ENCODE measurements at places on chromosomes 5 and 9.

- DNase-seq, result no peak
Measured at GRCh38 chr5:125559296-125559695, 812.9 kb upstream of the ZNF608 start.

DNA sequence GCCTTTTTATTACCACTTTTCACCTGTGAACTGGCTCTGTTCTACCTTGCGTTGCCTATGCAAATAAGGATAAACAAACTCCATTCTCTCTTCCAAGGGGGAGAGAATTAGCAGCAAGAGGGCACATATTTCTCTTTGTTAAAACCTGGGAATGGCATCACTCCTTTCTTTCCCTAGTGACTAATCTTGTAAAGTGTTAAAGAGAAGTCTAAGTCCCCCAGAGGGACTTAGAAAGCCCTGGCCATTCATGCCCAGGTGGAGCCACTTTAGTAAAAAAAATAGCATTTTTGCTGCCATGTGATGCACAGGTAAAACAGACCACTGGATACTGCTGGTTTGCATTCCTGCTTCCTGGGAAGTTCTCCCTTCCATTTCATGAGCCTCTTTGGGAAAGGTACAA, 148.4 kb downstream of the MAN2A1 start:
- DNase-seq, result no peak

DNA sequence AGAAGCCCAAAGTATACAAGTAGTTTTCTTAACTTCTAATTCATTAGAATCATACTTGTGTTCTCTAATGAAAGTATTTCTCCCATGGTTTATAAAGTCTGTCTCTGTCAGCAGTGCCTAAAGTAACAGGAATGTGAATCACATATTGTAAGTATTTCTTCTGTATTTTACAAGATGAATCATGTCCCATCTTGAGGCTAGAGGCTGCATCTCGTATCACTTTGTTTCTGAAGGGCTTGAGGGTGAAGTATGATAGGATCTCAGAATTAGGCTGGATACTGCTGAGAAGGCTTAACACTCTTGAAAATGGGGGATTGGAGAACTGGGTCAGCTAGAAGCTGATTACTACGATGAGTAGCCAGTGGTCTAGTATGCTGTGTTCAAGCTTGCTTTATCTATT, 242.2 kb upstream of the ACTBL2 start:
- no peak for DNase-seq

GRCh38 chr9:104779334-104779733, 15.4 kb downstream of the NIPSNAP3B start:
- no peak for DNase-seq

DNA sequence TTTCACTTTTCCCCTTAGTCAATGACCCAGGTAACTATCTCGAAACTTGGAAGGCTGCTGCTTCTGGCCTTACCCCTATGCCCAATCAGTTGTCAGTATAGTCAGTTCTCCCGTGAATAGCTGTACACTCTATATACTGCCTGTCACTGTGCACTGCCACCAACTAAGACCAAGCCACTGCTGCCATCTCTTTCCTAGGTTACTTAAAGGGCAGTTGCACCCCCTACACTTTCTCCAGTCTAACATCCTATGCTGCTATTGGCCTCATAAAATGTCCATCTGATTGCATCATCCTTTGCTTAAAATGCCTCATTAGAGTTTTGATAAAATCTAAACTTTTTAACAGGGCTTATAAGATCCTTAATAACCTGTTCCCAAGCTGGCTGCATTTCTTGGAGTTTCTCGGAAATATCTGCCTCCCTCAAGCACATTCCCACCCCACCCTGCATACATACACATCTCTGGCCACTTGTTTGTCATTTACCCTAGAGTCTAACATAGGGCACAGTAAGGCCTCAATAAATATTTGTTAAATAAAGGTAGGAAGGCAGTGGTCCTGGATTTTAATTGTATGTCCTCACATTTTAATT, 32.8 kb upstream of the TNFAIP8 start:
- no peak for DNase-seq

GRCh38 chr9:127397646-127398274, 791 bp downstream of the SLC2A8 start:
- no peak for DNase-seq

GRCh38 chr5:31806561-31806960, 167.6 kb downstream of the PDZD2 start:
- no peak for DNase-seq

DNA sequence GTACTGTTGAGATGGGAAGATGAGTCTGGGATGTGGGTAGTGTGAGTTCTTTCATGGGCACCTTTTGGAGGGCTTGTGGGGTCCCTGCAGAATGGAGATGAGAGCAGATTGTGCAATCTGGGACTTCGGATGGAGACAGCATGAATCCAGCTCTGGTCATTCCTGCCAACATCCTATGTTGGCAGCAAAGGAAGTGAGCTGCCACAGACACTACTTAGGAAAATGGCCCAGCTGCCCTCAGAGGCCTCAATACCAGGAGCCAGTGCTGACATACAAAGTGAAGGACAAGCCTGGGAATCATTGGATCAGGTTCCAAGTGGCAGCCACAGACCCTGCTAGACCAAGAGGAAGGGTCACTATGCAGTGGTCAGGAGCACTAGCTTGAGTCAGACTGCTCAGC, 402.8 kb downstream of the CDK5RAP2 start:
- no peak for DNase-seq

GRCh38 chr5:168106008-168106761, 185.3 kb upstream of the WWC1 start:
- no peak for DNase-seq

GRCh38 chr9:93467062-93467416, 13.7 kb upstream of the FAM120AOS start:
- DNase-seq, result no peak

- DNase-seq, result no peak
Measured at GRCh38 chr9:80074439-80074838, 502.7 kb downstream of the TLE4 start.

- no peak for DNase-seq
Measured at GRCh38 chr5:141437221-141437620, 6.9 kb downstream of the PCDHGA12 start.

DNA sequence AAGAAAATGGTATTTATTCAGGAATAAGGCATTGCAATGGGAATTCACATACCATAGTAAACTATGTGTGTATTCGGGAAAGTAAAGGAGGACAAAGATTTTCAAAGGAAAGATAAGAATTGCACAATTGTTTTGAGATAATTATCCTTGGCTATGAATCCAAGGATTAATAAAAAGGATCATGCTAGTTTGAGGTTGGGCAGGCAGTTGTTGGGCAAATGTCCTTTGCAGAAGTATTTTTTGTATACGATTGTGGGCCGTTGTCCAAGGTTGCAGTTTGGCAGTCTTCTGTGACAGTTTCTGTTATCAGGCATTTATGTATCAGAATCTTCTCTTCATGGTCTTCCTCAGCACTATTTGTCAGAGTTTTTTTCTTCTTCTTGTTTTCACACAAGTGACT, 10.6 kb upstream of the UBAP2 start:
- no peak for DNase-seq

- no peak for DNase-seq
Measured at GRCh38 chr5:96856371-96856770, 19.9 kb upstream of the ERAP2 start.

- DNase-seq, result no peak
Measured at GRCh38 chr5:28914297-28914696, 1875.9 kb upstream of the CDH9 start.

DNA sequence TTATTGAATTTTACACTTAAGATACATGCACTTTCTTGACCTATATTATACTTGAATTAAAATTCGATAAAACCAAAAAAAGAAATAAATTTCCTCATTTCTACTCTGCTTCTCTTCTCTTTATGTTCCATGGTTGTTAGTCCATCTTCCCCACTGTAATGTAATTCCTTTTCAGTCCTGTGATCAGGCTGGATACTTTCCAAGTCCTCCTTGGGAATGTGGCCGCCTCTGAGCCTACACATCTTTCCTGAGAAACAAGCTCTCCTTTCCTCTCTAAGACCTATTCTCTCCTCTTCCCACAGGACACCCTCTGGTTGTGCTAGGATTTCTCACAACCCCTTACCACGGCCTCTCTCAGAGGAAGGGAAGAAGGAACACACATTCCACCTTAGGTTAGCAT, 285.1 kb downstream of the DNAH5 start:
- DNase-seq, result no peak

DNA sequence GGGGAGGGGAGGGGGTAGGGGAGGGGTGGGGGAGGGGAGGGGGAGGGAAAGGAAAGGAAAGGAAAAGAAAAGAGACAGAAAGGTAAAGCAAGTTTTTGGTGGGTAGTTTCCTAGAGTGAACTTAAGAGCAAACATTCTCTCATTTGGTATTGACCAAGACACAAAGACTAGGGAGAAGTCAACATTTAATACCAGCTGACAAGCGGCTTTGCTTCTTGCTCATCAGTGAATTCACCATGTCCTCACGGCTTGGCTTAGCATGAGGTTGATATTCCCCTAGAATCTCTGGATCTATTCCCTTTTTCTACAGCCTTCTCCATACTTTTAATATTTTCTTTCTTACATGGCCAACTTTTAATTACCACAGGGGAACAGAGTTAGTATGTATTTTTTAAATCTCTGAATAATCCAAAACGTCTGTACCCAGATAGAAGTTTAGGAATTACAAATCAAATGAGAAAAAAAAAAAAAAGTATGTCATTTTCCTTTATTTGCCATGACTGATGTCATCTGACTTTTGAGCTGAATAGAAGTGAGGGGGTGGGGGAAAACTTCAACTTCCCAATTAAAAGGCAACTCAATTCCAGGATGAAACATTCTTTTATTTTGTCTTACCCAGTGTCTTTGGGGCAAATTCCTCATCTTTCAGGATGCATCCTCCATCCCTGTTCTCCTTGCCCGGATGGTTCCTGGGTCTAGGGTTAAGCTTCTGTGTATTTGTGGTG, 40.1 kb upstream of the GLIS3 start:
- no peak for DNase-seq

GRCh38 chr5:172854451-172854871, 20.4 kb downstream of the ERGIC1 start:
- DNase-seq, result no peak

- no peak for DNase-seq
Measured at GRCh38 chr9:129542741-129543140, 78.2 kb downstream of the C9orf50 start.

- no peak for DNase-seq
Measured at GRCh38 chr5:97085459-97086181, 56.8 kb downstream of the LIX1 start.

- DNase-seq, result no peak
Measured at GRCh38 chr9:130990306-130990977, 18.5 kb upstream of the LAMC3 start.

DNA sequence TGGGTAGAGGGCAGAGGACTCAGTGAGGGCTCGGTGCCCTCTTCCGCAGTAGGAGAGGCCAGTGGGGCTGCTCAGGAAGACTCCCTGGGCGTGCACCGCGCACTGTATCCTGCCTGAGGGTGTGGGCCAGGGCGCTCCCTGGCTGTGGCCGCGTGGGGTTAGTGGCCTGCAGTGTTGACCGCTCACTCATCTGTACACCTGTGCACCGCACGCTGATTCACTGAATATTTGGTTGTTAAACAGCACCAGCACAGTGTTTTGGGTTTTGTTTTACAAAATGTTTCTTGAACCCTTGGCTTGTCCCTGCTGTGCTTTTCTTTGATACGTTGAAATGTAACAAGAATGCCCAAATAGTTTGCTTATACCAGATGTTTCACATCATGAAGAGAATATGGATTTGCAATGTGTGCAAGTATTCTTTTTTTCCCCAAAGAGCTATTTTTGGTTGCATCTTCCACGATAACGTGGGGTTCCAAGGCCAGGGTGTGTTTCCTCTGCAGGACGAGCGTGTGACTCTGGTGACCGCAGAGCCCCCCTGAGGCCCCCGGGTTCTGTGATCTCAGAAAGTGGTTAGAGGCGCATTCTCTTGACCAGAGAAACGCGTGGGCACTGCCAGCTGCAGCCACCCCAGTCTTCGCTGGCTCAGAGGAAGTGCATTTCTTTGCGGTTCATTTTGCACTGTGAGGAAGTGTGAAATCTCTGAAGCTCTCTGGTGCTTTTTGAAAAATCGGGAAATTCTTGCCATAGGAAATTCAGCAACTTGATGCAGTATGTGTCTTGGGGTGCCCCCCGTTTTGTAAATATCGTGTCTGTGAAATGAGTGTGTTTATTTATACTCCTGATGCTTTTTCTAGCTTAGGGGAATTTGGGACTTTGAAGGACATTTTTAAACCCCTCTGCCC, 46.9 kb downstream of the AHRR start:
- no peak for DNase-seq

GRCh38 chr5:54663866-54664265, 146.3 kb downstream of the SNX18 start:
- DNase-seq, result no peak

DNA sequence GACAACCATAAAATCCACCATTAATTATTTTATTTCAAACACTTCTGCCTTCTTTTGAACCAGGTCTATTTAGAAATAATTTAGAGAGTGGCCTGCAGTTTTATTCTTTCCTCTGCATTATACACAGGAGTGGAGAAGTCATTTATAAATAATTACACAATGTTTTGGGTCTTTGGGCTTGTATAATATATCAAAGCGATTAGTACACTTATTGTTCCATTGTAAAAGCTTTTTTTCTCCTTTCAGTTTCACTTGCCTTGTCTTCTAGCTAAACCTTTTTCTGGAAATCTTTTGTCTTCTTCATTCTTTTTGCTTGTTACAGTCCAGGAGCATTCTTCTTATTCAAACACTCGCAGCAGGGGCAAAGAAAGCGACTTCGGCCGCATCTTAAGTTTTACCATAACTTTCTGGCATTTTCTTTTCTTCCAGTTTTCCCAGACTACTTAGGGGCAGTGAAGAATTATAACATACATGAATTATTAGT, 7.3 kb upstream of the NEUROG1 start:
- DNase-seq, result no peak

GRCh38 chr5:83837265-83837907, 116.7 kb upstream of the HAPLN1 start:
- DNase-seq, result no peak

GRCh38 chr5:74205767-74206578, 434.6 kb downstream of the ENC1 start:
- DNase-seq, result no peak

- DNase-seq, result no peak
Measured at GRCh38 chr5:144142139-144142823, 28.2 kb downstream of the YIPF5 start.

DNA sequence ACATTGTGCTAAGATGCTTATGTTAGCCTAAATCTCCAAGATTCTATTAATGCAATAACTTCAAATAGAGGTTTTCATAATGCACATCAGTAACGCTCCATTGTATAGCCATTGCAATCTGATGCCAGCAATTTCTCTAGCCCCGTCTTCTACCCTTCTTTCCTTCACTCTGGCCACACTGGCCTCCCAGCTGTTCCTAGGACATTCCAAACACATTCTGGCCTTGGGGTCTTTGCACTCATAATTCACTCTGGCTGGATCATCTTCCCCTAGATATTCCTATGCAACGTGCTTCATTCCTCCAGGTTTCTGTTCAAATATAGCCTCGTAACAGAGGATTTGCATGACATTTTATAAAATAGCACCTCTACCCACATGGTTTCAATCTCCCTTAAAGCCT, 23.3 kb downstream of the FAM81B start:
- DNase-seq, result no peak

GRCh38 chr5:176830995-176831423, 20.6 kb downstream of the UNC5A start:
- DNase-seq, result no peak

Measured in stimulated activated CD4-positive, alpha-beta T cell treated with anti-CD3 and anti-CD28 coated beads, Interleukin-4, amount 100 ng/mL, for 48 hours (primary cell).